Hippocampal formation (tissue), 2 donors: ENCODE measurements at places on chromosomes 12 and 14.
A peak's percentile ranks its signal among the peaks of the same experiment; 100 is the strongest.

DNA sequence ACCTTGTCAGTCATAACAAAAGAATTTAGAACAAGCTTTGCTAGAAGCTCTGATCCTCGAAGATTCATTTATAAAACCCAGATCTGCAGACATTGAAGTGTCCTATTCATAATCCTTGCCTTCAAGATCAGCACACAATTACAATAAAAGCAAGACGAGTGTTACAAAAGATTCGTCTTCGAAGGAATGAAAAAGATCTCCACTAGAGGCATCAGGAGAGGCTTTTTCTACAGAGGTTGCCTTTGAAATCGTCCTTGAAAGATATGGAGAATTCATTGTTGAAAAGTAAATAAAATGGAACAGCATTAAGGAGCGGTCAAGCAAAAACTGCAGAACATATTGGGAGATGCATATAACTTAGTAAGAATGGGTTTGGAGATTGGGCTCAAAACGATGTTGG is 146.4 kb downstream of the BMP4 start:
- DNase-seq, result no peak

- DNase-seq, result peak; percentile 49
Observed at GRCh38 chr12:25585021-25585523, 32.0 kb upstream of the LMNTD1 start.

DNA sequence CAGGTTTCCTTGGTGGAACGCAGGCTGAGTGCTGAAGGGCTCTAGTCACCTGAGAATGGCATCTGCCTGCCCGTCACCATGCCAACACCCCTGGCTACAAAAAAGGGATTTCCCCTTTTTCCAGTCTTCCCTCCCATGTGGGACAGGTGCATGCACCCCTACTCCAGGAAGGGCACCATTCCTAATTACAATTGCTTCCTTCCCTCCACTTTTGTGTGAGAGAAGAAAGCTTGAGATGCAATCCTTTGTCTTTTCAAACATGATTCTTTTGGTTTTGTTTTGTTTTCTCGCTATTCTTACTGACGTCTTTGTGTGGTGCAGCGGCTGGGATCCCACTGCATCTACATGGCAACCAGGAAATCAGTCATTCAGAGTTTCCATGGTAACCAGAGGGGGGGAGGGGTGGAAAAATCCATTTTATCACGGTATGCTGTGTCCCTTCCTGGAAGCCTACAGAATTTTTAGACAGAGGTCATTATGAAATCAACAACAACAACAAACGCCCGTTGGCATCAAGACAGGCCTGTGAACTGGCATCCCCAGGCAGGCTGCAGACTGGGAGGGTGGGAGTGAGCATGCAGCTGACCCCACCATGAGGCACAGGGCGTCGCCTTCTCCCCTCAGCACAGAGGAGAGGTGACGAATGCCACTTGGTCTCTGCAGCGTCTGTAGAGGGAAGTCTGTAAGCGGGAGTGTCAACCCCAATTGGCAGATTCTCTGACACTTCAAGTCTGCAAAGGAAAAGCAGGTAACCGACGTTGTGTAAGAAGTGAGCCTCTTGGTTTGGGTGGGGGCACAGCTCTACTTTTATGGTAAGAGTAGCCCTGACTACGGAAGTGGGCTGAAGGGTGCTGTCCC is 13.6 kb upstream of the GNG2 start:
- DNase-seq, result peak; percentile 24

DNA sequence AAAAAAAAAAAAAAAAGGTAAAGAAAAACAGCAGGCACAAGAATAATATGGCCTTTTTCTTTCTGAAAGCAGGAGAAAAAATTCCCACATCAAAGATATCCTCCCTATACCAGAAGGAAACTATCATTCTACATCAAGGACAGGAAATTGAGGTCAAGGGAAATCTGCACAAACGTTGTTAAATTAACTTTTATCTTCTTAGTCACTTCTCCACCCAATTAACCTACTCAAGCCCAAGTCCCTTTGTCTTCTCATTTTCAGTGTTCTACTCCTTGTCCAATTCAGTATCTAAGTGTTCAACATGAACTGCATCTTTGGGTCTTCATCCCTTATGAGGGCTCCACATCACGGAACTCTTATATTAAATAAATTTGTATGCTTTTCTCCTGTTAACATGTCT is 15.7 kb downstream of the NDUFA12 start:
- no peak for DNase-seq

GRCh38 chr14:69066396-69067171 is 86.3 kb downstream of the DCAF5 start:
- DNase-seq, result no peak

DNA sequence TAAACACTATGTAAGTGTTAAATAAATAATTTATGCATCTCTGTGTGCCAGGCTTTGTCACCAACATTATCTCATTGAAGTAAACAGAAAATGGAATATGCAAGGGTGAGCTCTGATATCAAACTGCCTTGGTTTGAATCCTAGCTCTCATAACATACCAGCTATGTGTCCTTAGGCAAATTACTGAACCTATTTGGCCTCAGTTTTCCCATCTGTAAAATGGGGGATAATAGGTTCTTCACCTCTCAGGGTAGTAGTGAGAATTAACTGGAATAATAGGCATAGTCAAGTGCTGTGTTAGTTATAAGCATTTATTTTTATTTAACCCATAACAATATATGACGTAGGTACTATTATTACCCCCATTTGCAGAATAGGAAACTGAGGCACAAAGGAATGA is 190.8 kb upstream of the SRRM4 start:
- no peak for DNase-seq

GRCh38 chr14:84543859-84544258 is 986.1 kb upstream of the FLRT2 start:
- DNase-seq, result no peak

- peak; percentile 28 for DNase-seq
Observed at GRCh38 chr14:101972126-101972866, 7.9 kb downstream of the DYNC1H1 start.

DNA sequence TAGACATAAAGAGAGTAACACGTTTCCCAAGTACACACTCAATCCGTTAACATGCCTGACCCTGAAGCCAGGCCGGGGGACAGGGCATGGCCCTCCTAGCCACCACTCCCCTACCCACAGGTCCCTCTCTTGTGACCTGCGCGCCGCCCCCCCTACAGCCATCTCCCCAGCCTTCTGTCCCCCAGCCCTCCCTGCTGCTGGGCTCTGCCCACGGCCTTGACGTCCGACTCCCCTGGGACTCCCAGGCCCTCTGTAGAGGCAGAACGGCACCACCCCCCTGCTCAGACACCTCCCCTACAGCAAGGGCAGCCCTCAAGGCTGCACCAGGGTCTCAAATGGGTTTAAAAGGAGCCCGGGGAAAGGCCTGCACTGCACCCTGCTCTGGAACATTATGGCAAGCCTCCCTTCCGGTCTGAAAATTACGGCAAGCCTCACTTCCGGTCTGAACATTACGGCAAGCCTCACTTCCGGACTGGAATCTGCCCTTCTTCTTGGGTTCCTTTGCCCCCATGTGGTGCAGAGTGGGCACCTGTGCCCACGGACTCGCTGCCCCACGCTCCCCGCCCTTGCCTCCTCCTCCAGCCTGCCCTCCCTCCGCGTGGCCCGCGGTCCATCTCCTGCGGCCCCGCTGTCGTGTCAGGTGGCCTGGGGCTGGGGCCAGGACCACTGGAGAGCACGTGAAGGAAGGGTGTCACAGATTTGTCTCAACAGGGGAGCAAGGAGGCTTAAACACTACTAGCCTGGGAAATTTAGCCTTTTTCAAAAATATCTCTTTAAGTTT is 77.6 kb downstream of the MOK start:
- DNase-seq, result no peak

- no peak for DNase-seq
Observed at GRCh38 chr12:30862486-30862885, 64.1 kb upstream of the TSPAN11 start.

- no peak for DNase-seq
Observed at GRCh38 chr14:78997811-78998210, 827.6 kb downstream of the NRXN3 start.

- no peak for DNase-seq
Observed at GRCh38 chr14:53161758-53162435, 8.8 kb upstream of the DDHD1 start.

GRCh38 chr14:31300296-31300695 is 92.7 kb upstream of the HECTD1 start:
- DNase-seq, result no peak

DNA sequence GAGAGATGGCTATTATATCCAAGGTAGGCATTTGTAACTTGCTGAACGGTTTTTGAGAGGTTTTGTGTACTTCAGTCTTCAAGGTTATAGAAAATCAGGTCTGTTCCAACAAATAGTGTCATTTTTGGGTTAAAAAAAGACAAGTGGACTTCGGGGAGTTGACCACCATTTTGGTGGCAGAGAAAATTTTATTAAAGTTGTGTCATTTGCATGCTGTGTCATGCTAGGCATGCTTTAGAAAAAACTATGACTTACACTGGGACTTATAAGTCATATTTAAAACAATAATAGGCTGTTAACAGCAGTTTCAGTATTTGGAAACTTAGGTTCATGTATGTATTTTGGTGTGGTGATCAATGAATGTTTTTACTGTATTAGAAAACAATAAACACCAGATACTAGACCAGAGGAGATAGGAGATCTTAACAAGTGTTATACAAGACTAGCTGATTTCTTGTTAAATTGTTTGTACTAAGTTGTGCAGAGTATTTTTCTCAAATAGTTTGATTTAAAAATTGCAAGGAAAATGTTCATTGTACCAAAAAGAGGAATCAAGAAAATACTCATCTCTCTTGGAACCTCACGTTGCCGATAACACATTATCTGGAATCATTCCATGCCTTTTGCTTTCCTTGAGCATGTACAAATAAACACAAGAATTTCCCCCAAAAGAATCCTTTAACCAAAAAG is 1.4 kb downstream of the RAN start:
- no peak for DNase-seq

GRCh38 chr14:77099425-77100167 is 1.5 kb downstream of the CIPC start:
- no peak for DNase-seq

- no peak for DNase-seq
Observed at GRCh38 chr12:52182898-52183543, 8.8 kb downstream of the KRT80 start.

GRCh38 chr12:12539028-12539810 is 23.4 kb downstream of the DUSP16 start:
- DNase-seq, result no peak

DNA sequence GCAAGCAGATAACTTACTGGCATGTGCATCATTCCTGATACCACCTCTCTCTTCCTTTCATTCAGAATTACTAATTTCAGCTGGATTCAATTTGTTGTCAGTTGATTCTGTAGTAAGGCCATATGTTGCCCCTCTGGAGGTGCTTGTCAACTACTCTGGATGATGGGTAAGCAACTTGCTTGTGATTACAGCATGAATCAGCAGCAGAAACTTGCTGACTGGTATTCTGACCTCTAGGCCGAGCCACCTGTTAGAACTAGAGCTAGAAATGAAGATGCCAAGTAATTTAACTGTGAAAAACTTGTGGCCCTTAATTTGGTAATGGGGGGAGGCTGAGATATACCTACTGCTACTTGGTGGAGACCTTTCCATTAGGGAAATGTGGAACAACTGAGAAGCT is 5.1 kb downstream of the RNF10 start:
- no peak for DNase-seq

GRCh38 chr14:91389150-91389549 is 28.5 kb downstream of the CCDC88C start:
- no peak for DNase-seq

- DNase-seq, result no peak
Observed at GRCh38 chr12:48329199-48329939, 21.4 kb downstream of the ZNF641 start.

- no peak for DNase-seq
Observed at GRCh38 chr14:89325299-89325883, 91.6 kb downstream of the FOXN3 start.

- no peak for DNase-seq
Observed at GRCh38 chr14:93029417-93029816, 86.3 kb downstream of the ITPK1 start.

DNA sequence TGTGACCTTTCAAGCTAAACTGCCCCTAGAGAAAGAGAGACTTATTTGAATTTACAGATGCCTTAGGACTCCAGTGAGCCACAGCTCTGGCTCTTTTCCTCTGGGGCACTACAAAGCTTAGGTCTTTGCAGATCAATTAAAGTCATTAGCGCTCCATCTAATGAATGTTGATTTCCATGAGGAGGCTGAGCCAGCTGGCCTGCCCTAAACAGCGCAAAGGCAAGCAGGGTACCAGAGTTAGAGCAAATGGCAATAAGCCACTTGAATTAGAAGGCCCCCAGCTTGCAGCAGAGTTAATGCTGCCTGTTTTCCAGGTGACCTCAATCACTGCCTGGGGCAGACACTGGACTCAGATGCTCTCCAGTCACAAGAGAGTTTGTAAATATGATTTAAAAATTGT is 695.3 kb downstream of the DIO2 start:
- no peak for DNase-seq

GRCh38 chr12:91947459-91947858 is 198.2 kb downstream of the BTG1 start:
- no peak for DNase-seq

DNA sequence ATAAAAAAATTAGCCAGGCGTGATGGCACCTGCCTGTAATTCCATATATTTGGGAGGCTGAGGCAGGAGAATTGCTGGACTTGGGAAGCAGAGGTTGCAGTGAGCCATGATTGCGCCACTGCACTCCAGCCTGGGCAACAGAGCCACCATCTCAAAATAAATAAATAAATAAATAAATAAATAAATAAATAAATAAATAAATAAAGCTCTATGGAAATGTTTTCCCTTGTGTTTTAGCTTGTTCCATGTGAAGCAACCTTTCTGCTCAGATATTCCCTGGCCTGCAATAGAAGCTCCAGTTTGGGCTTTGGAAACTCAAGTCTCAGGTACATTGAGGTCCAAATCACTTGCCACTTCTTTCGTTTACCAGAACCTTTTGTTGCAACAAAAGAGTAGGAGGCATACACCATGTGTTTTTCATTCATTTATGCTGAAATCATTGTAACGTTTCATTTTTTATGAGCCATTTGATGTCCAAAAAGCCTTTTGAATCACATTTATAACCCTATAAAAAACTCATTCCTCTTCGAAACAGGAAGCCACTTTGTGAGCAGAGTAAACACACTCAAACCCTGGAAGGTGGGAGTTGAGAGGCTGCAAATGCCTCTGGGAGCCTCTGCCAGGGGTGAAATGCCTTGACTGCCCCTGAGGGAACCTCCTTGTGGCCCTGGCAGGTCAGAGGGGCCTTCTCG is 376.6 kb upstream of the TBX3 start:
- DNase-seq, result no peak

DNA sequence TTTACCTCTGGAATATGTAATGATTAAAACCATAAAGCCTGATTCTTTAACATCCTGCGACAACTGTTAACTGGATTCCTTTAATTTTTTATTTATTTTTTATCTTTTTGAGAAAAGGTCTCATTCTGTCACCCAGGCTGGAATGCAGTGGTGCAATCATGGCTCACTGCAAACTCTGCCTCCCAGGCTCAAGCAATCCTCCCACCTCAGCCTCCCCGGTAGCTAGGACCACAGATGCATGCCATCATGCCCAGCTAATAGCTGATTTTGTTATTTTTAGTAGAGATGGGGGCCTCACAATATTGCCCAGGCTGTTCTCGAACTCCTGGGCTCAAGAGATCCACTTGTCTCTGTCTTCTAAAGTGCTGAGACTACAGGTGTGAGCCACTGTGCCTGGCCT is 3.7 kb downstream of the MYBPC1 start:
- DNase-seq, result no peak
